Stimulated activated CD8-positive, alpha-beta memory T cell treated with anti-CD3 and anti-CD28 coated beads, Interleukin-12 subunit alpha, Interleukin-12 subunit beta, amount 100 ng/mL, for 4 hours (primary cell): ENCODE measurements at places on chromosomes 3 and 15.

- DNase-seq: no peak
These were observed 17.4 kb upstream of the TXNRD3 start for GRCh38 chr3:126672340-126672739.

DNA sequence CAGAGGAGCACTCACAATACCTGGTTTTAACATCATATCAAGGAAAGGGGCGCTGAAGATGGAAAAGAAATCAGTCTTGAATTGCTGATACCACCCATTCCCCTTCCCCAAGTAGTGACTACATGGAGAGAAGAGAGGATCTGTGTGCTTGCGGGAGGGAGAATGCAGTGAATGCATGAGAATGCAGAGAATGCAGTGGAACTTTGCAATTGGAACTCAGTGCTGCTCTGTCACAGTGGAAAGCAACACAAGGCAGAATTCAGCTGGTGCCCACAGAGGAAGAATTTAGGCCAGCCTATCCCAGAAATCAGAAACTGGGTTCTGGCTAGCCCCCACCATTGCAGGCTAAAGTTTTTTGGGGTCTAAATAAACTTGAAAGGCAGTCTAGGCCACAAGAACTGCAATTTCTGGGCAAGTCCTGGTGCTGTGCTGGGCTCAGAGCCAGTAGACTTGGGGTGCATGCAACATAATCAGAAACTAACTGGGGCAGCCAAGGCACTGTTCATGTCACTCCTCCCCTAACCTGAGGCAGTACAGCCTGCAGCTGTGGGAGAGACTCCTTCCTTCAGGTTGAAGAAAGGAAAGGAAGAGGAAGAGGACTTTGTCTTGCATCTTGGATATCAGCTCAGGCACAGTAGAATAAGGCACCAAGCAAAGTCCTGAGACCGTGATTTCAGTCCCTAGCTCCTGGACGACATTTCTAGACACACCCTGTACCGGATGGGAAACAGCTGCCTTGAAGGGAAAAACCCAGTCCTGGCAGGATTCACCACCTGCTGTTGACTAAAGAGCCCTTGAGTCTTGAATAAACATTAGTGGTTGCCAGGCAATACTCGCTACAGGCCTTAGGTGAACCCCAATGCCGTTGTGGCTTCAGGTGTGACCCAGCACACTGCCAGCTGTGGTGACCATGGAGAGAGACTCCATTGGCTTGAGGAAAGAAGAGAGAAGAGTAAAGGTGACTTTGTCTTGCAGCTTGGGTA is 329.3 kb downstream of the TBL1XR1 start:
- DNase-seq: no peak

GRCh38 chr3:14837878-14838258 is 19.1 kb downstream of the FGD5 start:
- DNase-seq: no peak

- DNase-seq: no peak
These were observed 14.1 kb downstream of the PIK3R4 start for GRCh38 chr3:130732501-130732900.

DNA sequence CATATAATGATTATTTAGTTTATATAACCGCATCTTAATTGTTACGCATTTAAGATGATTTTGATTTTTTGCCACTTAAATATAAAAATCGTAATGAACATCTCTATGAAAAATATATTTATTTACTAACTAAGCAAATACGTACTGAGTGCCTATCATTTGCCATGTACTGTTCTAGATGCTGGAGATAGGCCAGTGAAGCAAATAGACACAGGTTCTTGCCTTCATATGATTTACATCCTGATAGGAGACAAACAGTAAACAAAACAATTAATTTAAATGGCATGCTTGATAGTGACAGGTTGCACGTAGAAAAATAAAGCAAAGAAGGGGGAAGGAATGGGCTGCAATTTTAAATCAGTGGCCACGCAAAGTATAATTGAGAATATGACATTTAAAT is 217.2 kb downstream of the KCNH8 start:
- no peak for DNase-seq

- DNase-seq: no peak
These were observed 9.7 kb upstream of the CYFIP1 start for GRCh38 chr15:22989576-22990477.

DNA sequence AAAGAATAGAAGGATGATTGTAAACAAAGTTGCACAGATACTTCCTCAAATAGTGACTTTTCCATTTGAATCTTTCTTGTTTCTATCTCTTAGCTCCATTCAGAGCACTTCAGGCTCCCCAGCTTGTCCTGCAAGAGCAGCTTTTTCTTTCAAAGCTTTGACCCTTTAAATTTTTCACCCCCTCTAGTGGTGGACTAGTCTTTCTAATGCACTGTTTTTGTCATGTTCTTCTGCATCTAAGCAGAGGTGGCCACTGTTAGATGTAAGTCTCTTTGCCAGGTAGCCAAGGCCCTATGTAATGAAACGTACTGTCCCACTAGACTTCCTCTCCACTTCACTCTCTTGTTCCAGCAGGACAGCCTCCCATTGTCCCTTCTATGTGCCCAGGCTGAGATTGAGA is 74.0 kb upstream of the MANF start:
- no peak for DNase-seq

DNA sequence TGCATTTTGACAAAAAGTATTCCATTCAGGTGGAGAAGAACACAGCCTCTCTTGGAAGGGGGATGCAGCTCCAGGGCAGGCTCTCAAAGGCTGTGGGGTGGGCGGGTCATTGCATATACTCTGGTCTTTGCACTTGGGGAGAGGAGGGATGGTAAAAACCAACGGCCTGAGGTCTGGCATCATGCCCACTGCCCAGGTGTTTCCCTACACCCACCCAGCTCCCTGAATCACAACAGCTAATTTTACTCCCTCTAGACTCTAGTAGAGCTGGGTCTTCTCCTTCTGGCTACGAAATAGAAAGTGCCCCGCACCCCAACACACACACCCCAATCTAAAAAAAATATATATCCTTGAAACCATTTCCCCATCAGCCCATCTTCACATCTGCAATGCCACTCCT is 1.0 kb downstream of the MYLK start:
- no peak for DNase-seq

- no peak for DNase-seq
These were observed 162.4 kb upstream of the CGNL1 start for GRCh38 chr15:57213862-57214261.

- no peak for DNase-seq
These were observed 13.4 kb downstream of the MAPKAPK3 start for GRCh38 chr3:50630394-50630793.

- DNase-seq: no peak
These were observed 63.3 kb downstream of the ABTB1 start for GRCh38 chr3:127735767-127736693.

DNA sequence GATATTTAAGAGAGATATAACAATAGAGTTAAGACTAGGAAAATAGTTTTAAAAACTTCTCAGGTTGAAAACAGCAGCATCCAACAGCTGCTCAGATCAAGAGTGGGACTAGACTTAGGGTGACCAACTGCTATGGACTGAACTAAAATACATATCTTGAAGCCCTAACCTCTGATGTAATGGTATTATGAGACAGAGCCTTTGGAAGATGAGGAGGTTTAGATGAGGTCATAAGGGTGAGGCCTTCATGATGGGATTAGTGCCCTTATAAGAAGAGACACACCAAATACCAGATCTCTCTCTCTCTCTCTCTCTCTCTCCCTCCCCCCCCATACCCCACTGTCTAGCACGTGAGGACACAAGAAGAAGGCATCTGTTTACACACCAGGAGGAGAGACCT is 37.4 kb upstream of the GALNT15 start:
- DNase-seq: no peak

- DNase-seq: no peak
These were observed 129.0 kb downstream of the ERC2 start for GRCh38 chr3:56339244-56339643.

DNA sequence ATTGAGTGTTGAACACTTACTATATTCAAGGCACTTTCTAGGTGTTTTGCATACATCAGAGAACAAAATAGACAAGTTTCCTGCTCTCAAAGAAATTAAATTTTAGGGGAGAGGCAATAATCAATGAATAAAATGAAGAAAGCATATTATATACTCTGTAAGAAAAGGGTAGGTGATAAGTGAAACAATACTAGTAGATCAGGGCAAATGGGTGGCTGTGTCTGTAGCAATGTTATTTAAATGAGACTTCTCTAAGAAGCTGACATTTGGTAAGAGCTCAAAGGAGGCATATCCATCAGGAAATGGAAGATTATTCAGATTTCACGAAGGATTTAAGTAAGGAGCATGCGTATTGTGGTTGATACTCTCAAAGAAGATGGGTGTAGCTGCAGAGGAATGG is 1291.6 kb downstream of the NSUN3 start:
- DNase-seq: no peak

- DNase-seq: no peak
These were observed 70.6 kb upstream of the STT3B start for GRCh38 chr3:31462050-31462569.

GRCh38 chr15:25772500-25772899 is 90.6 kb downstream of the ATP10A start:
- no peak for DNase-seq

GRCh38 chr3:60417576-60417975 is 833.7 kb downstream of the FHIT start:
- no peak for DNase-seq
